ENCODE measurements at places on chromosomes 6 and 20.

DNA sequence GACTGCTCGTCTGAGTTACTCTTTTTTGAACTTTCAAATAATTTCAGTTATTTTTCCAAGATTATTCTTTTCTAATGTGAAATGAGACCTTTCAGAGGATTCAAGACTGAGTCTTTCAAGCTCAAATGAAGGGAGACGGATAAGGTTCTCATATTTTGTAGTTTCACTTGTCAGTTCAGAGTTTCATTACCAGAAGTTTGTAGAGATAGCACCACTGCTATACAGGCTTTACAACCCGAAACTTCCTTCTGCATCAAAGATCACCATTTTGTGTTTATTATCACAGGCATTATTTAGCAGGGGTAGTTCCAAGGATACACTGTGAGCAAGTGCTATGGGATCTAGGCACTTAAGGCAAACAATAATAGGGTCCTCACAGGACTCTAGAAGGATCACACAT is 74.7 kb upstream of the EPHA7 start:
- no peak for DNase-seq

GRCh38 chr20:10476319-10476724 is 41.2 kb downstream of the SLX4IP start:
- DNase-seq = peak; percentile 62

DNA sequence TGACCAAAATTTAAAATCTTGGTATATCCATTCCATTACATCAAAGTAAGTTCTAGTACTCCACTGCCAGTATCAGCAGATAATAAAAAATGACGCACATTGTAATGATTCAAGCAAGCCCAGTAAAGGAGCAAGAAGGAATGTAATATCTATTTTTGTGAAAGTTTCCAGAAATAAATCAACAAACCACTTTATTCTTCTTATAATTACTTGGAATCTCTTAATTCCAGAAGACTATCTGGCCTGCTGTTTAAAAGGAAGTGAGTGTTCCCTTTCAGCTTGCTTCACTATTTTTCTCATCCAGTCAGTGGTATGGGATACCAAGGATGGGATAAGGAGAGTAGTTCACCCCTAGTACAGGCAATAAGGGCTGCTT is 42.2 kb upstream of the DSE start:
- DNase-seq = no peak

GRCh38 chr20:53842301-53843099 is 227.9 kb downstream of the BCAS1 start:
- peak; percentile 40 for DNase-seq

DNA sequence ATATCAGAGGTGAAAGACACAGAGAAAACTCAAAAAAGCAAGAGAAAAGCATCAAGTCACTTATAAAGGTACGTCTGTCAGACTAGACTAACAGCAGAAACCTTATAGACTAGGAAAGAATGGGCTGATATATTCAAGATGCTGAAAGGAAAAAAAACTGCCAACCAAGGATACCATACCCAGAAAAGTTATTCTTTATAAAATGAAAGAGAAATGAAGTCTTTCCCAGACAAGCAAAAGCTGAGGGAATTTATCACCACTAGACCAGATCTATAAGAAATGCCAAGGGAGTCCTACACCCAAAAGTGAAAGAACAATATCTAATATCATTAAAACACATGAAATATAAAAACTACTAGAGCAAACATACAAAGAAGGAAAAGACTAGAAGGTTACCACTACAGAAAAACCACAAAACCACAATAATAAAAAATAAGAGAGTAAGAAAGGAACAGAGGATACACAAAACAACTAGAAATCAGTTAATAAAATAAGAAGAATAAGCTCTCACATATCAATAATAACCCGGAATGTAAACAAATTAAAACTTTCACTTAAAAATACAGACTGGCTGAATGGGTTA is 6.2 kb downstream of the MOXD1 start:
- DNase-seq = no peak

DNA sequence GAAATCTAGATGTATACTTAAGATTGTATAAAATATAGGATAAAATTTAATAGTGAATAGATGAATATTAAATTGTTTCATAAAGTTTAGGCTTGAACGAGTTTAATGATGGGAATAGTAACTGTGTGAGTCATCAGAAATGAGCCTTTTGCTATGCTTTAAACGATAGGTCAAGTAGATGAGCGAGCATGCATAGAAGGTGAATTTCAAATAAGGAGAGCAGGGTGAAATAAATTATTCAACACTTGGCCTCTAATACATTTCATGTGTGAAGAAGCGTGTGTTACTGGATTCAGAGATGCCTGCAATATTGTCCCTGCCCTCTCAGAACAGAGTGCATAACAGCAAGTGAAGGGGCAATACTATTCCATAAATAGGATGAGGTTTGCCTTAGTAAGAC is 74.4 kb upstream of the EYA4 start:
- no peak for DNase-seq

DNA sequence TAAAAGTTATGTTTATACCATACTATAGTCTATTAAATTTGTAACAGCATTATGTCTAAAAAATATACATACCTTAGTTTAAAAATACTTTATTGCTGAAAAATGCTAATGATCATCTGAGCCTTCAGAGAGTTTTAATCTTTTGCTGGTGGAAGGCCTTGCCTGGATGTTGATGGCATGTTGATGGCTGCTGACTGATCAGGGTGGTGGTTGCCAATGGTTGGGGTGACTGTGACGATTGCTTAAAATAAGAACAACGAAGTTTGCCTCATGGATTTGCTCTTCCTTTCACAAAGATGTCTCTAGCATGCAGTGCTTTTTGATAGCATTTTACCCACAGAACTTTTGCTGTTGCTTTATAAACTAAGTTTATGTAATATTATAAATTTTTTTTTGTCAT is 68.6 kb downstream of the QKI start:
- no peak for DNase-seq

DNA sequence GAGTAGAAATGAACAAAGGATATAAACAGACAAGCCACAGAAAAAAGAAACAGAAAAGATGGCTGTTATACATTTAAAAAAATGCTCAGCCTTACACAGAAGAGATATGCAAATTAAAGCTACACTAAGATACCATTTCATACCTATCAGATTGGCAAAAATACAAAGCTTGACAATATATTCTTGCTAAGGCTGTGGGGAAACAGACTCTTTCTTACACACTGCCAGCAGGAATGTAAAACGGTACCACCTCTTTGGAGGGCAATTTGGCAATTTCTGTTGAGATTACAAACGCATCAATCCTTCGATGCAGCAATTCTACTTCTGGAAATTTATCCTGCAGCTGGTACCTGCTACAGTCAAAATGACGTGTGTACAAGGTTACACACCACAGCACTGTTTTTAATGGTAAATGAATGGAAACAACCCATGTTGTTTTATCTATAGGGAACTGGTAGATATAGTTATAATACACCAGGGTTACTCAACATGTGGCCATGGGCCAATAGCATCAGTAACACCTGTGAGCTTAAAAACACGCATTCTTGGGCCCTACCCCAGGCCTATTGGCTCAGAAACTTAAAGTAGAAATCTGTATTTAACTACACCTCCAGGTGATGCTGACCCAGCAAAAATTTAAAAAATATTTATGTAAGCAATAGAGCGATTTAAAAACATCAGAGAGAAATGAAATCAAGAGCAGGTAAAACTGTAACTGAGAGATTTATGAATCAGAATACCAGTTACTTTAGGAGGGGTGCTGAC is 53.3 kb downstream of the TRAM2 start:
- DNase-seq = no peak

DNA sequence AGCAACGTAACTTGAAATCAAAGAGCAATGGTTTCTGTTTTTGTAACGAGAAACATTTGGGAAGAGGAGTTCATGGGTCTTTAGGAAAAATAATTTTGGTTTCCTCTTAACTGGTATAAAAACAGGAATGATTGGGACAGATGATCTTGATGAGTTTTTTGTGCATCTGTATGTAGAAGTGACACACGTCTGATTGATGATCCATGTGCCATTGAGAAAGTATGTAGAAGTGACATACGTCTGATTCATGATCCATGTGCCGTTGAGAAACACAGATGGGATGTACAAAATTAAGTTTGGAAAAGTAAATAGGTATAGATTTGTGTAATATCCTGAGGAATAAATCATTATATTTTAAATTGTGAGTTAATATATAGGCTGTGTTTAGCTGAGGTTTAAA is 2.1 kb downstream of the KIAA1586 start:
- no peak for DNase-seq

DNA sequence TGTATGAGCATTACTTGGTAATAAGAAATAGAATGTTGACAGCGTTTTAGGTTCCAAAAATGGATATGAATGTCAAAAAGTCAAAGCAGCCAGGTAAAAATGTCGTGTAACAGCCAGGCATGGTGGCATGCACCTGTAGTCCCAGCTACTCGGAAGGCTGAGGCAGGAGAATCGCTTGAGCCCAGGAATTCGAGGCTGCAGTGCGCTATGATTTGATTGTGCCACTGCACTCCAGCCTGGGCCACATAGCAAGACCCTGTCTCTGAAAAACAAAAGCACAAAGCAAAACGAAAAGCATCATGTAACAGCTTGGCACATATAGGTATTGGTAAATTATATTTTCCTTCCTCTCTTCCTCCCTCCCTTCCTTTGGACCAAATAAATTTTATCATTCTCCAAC is 16.2 kb upstream of the FOXP4 start:
- DNase-seq = no peak

GRCh38 chr6:37115236-37115895 is 54.6 kb upstream of the PIM1 start:
- no peak for DNase-seq

DNA sequence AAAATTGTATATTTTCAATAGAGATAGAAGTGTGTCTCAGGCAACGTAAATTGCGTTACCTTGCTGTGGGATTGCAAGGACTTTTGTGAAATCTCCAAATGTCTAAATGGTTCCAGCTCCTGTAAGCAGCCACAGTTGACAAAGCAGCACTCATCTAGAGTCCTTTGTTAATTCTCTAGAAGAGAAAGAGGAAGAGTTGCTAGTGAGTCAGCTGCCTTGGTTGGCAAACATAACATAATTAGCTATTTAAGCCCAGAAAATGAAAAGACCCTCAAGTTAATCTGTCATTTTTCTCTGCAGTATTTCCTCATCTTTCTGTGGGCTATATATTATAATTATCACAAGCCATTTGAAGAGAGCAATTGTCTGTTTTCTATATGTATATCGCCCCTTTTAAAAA is 66.4 kb upstream of the FABP7 start:
- DNase-seq = no peak

- DNase-seq = no peak
Measured at GRCh38 chr20:8474027-8474668, 342.1 kb downstream of the PLCB1 start.

DNA sequence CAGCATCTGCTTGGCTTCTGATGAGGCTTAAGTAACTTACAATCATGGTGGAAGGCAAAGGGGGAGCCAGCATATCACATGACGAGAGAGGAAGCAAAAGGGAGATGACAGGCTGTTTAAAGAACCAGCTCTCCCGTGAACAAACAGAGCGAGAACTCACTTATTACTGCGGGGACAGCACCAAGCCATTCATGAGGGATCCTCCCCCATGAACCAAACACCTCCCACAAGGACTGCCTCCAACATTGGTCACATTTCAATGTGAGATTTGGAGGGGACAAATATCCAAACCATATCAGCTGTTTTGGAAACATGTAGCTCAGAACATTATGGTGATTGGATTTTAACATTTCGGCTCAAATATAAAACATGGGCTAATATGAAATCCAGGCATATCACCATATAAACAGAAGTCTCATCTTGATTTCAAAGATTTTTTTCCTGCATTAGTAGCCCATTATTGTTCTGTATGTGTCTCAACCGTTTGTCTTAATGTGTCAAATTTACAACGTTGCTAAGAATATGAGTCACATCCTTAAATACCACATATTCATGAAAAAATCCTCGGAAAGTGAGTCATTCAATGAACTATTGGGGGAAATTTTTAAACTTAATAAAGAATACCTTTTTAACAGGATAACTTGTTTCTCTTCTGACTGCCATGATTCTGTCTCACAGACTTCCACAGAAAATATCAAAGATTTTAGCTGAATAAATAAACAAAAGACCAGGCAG is 894.3 kb downstream of the TFAP2A start:
- DNase-seq = no peak
